ENCODE measurements at places on chromosomes 11 and 22.

DNA sequence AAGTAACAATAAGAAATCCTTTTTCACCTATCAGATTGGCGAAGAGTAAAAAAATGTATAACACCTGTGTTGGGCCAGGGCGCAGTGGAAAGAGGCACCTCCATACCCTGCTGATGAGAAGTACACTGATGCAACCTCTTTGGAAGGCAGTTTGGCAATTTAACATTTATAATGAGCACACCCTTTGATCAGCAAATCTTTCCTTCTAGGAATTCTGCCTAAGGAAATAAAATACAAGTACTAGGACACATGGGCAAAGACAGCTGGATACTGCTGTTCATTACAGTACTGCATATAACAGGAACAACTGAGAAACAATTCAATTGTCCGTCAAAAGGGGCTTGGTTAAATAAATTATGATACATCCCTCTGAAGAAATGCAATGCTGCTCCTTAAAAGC, 110.1 kb downstream of the RPL27A start:
- no peak for DNase-seq

DNA sequence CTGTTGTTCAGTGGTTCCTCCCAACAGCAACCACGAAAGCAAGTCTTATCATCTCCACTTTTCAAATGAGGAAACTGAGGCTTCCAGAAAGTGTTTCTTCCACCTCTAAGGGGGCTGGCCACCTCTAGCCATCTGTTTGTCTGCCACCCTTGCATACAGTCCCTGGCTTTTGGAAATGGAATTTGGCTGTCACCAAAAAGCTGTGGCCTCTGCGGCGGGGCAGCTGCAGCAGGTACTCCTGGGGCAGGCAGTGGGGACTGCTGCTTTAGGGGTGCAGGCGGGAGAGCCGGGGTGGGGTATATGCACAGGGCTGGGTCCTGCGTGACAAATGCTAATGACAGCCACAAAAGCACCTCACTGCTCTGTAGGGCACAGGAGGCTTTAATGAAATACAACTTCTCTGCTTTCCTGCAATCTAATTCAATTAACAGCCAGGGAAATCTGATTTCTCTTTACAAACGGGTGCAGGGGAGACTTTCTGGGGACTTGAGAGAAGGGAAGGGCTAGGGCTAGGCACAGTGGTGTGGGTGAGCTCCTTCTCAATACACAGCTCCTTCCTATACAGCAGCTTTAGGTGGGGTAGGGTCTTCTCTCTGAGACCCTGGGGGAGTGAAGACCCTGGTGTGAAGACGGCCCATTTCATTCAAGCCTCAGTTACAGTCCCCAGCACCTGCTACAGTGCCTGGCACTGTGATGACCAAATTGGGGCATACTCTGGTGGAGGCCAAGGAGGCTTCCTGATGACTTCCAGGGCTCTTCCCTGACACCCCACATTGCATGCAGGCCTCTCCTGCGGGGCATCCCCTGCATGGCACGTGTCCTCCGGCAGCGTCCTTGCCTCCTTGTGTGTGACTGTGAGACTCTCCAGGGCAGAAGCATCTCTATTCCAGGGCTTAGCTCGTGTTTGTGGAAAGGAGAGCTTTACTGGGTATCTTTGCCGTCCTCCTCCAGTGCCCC, 161.6 kb downstream of the CEP164 start:
- no peak for DNase-seq

- no peak for DNase-seq
These were observed 5.0 kb downstream of the SNX19 start for GRCh38 chr11:130911306-130911705.

DNA sequence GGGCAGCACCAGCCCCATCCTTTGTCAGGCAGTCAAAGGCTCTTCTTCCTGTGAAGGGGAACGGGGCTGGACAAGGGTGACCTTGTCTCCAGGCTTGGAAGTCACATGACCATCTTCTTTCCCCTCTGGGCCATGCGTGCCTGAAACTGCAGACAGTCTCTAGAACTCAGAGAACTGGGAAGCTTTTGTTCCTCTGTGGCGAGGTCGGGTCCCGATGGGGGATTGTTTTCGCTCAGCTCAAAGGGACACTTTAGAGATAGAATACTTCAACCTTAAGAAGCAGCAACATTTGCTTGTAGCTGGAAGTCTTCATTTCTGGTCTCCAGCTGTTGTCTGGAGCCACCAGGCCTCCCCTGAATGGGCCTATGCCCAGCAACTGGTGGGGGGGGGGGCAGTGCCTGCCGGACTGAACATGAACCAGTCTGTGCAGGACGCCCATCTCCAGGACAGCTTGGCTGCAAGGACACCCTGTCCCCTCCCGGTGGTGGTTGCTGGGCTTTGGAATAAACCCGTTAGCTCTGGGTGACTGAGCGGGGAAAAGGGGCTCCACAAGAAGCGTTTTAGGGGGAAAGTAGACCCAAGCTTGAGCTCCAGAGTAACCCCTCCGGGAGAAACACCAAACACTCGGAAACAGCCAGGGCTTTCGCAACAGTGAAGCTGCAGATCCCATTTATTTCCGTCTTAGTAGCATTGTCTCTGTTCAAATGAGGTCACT, 55.7 kb upstream of the EMID1 start:
- no peak for DNase-seq

GRCh38 chr11:85627332-85627997, at the start of gene DLG2:
Gene DLG2, minus strand, starts transcription at chr11:85627344.
- DNase-seq = no peak

DNA sequence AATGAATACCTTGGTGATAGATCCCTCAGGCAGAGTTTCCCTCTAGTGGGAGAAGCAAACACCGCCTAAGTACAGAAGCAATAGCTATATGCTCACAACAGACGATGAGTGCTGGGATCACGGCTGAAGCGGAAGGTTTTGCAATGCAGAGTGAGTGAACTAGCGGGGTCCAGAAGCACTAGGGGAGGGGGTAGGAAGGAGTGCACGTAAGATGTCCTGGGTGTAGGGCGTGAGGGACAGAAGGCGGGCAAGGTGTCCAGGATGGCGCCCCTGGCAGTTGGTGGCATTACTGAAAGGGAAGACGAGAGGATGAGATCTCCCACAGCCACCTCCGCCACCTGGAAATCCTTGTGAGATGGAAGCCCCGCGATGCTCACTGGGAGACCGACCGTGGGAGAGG, 81.0 kb downstream of the ETS1 start:
- DNase-seq = no peak

DNA sequence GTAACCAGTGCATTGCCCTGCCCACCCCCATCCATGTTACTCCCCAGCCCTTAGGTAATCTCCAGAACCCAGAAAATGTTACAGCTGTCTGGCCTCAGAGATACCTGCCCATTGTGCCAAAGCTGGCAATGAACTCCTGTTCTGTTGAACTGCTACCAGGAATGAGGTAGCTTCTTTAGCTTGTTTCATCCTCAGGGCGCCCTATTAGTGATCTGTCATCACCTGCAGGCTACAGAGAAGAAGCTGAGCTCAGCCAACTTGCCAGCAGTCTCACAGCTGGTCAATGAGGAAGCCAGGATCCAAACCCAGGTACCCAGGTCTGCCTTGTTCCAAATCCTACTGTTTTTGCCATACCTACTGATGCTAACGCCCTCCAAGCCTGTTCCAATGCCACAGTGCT, 88.7 kb downstream of the GALNT18 start:
- no peak for DNase-seq

DNA sequence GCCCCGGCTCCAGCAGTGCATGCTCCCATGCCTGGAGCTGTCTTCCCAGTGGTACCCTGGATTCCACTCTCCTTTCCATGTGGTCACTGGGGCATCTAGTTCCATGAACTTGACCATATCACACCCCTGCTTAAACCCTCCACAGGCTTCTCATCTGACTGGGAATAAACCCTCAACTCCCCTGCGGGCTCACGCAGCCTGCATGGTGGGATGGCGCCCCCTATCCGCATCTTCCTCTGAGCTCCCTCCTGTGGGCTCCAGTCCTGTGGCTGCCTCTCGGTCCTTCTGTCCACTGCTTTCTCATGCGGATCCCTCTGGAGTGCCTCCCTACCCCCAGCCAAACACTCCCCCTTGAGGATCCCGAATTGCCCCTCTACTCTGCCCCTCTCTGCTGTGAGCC, 41.4 kb upstream of the TTLL12 start:
- no peak for DNase-seq

GRCh38 chr11:3221408-3222002, 2.9 kb upstream of the MRGPRG start:
- DNase-seq = no peak

GRCh38 chr11:11169715-11170351, 183.2 kb downstream of the CSNK2A3 start:
- no peak for DNase-seq

- DNase-seq = no peak
These were observed 3.9 kb upstream of the PLA2G3 start for GRCh38 chr22:31144223-31144622.

GRCh38 chr11:2778630-2779498, 79.1 kb upstream of the KCNQ1OT1 start:
- no peak for DNase-seq

- no peak for DNase-seq
These were observed 16.9 kb upstream of the SPTY2D1 start for GRCh38 chr11:18650859-18651557.

- DNase-seq = no peak
These were observed 11.9 kb upstream of the MRPL11 start for GRCh38 chr11:66450560-66450959.

- no peak for DNase-seq
These were observed 29.0 kb downstream of the SPATA19 start for GRCh38 chr11:133816146-133816870.
